Glomerular endothelial cell (primary cell): ENCODE measurements at places on chromosomes 2 and 18. TPM values are rescaled to one million over a fixed set of nuclear protein-coding genes. Genes with fewer than 3 reads are reported as not detected.
A peak's percentile ranks its signal among the peaks of the same experiment; 100 is the strongest.

DNA sequence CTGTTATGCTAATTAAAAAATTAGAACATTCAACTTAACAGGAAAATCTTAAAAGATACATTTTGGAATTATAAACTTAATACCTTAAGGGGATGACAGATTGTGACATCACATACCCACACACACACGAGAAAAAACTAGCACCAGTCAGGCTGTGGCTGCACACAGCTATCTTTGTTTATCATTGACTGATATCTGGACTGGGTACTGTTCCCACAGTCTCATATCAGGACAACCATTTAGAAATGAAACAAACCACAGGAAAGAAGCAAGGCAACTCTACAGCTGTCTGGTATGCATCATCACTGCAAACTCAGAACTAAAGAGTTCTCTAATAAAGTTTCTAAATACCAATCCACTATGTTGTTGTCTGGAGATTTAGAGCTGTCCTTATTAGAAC, 210.9 kb upstream of the SMAD7 start:
- no peak for DNase-seq

TSPYL6 gene
- total RNA-seq = 0.06 TPM in 1 of 2 replicates, not detected in the other

PDCL3 gene
- 15.1 and 24.5 TPM in 2 replicates for total RNA-seq

GRCh38 chr2:10256031-10256514, 46.6 kb upstream of the HPCAL1 start:
- no peak for DNase-seq

ITPRIPL1 gene
- 2.0 and 3.0 TPM in 2 replicates for total RNA-seq

OR6B2 gene
- total RNA-seq = not detected in 2 replicates

- no peak for DNase-seq
Observed at GRCh38 chr2:64414736-64415435, 39.1 kb upstream of the LGALSL start.

GRCh38 chr2:174615871-174616436, 18.4 kb upstream of the WIPF1 start:
- no peak for DNase-seq

GRCh38 chr2:96152304-96153161, 7.3 kb upstream of the DUSP2 start:
- no peak for DNase-seq

SGO2 gene
- 5.6 and 8.1 TPM in 2 replicates for total RNA-seq

FBXO15 gene
- 0.10 and 0.23 TPM in 2 replicates for total RNA-seq

DNA sequence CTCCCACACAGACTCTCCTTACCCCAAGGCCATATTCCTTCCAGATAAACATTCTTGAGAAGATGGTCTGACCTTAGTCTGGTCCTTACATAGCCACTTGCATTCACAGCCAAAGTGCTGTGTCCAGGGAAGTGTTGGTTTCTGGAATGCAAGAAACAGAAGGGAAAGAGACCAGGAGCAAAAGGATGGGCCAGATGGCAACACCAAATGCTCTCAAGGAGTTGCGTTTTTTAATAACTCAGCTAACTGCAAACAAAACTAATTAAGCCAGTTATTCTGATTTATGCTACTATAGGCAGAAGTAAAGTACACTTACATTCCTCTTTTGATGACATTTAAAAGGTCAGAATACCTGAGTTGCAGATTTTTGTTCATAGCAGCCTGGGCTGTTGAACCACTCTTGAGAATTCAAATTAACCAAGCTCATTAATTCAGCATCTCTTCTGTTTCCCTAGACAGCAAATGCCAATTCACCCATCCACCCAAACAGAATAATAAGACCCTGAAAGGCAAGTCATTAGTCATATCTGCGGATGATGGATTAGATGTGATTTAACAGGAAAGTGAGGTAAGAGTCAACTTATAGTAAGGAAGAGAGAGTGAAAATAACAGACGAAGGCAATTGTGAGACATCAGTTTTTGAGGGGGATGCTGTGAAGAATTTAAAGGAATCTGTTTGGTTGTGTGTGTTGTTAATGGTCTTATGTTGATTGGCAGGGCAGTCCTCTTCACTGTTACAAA, 18.8 kb downstream of the CCDC85A start:
- no peak for DNase-seq

- no peak for DNase-seq
Observed at GRCh38 chr2:136022396-136023146, 37.1 kb upstream of the DARS1 start.

GRCh38 chr2:215104226-215104625, 34.2 kb downstream of the ABCA12 start:
- no peak for DNase-seq

DNA sequence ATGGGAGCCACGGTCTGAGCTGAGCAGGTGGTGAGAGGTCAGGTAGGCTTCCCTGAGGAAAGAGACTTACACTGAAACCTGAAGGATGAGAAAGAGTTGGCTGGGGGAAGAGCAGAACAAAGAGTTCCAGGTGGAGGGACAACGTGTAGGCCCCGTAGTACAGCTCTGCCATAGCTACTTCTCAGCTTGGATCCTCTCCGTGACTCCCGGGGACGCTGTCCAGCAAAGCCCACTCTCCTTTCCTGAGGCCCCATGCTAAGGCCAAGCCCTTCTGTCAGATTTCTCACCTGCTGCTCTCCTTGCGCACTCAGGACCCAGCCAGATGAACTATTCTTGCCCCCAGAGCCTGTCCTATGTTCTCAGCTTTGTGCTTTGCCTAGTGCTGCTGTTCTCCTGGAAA, 173.8 kb downstream of the GALNT1 start:
- no peak for DNase-seq

GRCh38 chr2:136132825-136133155, 14.8 kb upstream of the CXCR4 start:
- no peak for DNase-seq

- no peak for DNase-seq
Observed at GRCh38 chr18:10458691-10459090, 4.3 kb downstream of the APCDD1 start.

UGT1A4 gene
- 0.12 TPM in 1 of 2 replicates, not detected in the other for total RNA-seq

IL1F10 gene
- not detected in 2 replicates for total RNA-seq

FOXI3 gene
- total RNA-seq = not detected in 2 replicates

ASB18 gene
- total RNA-seq = not detected in 2 replicates

C1GALT1C1L gene
- 0.47 TPM in 1 of 2 replicates, not detected in the other for total RNA-seq

- no peak for DNase-seq
Observed at GRCh38 chr2:72716601-72717000, 109.2 kb downstream of the EXOC6B start.

UGT1A10 gene
- total RNA-seq = not detected in 2 replicates

GRCh38 chr2:136242687-136243277, 124.8 kb upstream of the CXCR4 start:
- no peak for DNase-seq

RNU2-63P gene
- not detected in 2 replicates for total RNA-seq

DNA sequence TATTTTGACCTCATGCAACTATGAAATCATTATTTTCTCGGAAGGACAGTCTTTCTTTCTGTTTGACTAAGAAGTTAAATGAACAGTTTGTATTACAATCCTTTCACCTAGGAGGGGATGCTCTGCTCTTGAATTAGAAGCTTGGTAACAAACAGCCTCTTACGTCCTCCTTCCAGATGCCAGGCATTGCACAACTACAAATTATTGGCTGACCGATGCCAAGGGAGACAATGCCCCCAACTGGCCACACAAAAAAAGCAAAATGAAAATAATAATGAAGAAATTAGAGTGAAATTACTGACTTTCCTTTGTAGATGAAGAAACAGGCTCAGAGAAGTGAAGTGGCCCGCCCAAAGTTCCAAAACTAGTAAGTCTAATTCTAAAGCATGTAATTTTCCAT, 177.9 kb downstream of the CYRIA start:
- peak; percentile 3 for DNase-seq

GRCh38 chr18:45657357-45658335, 42.4 kb downstream of the SLC14A2 start:
- DNase-seq = no peak

PRSS56 gene
- not detected in 2 replicates for total RNA-seq

SERPINB4 gene
- not detected in 2 replicates for total RNA-seq

DNA sequence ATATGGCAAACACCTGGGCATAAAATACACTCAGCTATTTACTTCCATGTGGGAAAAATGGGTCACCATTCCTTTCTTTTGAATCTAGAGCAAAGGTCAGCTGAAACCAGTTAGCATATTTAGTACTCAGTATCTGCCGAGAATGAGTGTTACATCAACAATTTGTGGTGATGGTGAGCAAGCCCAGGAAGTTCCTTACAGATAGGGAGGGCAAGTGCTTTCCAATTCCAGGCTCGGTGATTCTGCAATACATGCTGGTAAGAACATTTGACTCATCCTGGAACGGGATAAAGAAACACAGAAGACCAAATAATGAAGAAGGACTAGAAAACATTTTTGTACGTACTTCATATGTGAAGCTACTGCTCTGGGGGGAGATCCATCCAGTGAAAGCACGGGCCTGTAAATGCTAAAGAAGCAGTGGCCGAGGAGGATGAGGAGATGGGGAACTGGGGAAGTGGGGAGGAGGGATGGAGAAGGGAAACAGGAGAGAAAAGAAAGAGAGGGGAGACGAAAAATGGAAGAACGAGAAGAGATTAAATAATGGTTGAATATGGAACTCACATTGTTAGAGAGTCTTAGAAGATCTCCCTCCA, 251.9 kb downstream of the TTC32 start:
- DNase-seq = peak; percentile 14

GRCh38 chr18:21571772-21572171, 28.7 kb downstream of the ESCO1 start:
- DNase-seq = no peak

GRCh38 chr2:11327871-11328270, 16.6 kb downstream of the ROCK2 start:
- DNase-seq = no peak

DNAH7 gene
- total RNA-seq = 0.12 TPM in 1 of 2 replicates, not detected in the other

- DNase-seq = no peak
Observed at GRCh38 chr2:217691516-217691915, 311.3 kb downstream of the TNS1 start.

GRCh38 chr18:45212181-45213039, 402.9 kb upstream of the SLC14A2 start:
- peak; percentile 48 for DNase-seq

DNA sequence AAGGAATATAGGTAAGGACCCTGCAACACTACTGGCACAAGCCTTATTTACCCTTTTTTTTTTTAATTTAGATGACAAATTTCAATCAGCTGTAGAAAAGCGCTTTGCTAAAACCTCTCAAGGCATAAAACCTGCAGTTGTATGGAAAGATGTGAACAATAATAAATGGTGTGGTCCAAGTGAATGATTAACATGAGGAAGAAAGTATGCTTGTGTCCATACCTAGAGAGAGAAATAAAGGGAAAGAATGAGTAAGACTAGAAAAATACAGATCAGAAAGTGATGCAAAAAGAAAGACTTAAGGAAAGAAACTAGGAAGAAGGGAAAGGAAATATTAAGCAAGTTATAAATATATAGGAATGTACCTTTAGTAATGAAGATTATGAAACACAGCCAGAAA, 119.2 kb upstream of the SCN7A start:
- no peak for DNase-seq

DNA sequence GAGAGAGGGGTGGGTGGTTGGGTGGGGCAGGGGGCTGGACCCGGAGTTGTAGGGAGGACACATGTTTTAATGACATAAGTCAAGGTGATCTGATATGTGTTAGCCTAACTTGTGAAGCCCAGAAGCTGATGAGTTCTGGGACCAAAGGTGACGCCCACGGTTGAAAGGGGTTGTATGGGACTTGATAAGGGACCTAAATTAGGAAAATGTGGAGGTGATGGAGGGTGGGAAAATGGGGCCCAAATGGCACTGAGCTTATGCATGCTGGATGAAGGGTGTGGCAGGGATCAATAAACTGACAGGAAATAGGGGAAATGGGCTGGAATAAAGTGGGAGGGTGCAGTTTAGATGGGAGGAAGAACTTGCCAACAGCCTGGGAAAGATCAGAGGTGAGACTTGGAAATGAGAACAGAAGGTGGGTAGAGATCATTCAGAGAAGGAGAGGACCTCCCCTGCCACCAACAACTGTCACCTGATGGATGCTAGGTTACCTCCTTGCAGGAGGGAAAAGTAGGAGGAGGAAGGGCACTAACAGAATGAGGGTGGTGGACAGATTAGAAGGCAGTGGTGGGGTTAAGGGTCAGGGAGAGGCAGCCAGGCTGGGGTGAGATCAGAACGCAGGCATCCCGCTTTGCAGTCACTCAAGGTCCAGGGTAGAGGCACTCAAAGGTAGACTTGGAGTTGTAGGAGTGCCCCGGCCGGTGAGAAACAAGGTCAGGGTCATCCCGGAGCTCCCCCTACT, 15.3 kb downstream of the WNT10A start:
- DNase-seq = no peak

GRCh38 chr2:173462892-173463840, 108.5 kb downstream of the CDCA7 start:
- DNase-seq = no peak

DNA sequence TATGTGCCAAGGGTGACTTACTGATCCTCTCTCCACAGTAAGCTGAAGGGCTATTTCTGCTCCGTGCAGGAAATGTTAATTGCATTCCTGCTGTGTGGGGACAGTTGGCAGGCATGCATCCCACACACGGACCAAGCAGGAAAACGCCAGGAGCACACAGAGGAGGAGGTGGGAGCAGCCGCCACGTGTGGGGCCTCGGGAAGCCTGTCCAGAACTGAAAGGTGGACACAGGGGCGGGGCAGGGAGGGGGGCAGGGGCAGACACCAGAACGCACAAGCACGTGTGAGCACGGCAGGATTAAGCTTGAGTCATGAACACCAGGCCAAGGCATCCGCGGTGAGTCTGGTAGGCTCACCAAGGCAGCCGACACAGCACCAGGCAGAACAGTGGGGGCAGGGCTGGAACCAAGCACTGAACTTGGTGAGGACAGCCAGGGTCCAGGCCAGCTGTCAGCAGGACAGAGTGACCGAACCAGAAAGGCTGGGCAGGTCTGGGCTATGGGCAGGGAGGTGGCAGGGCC, 177.1 kb downstream of the EIPR1 start:
- DNase-seq = no peak

CROCC2 gene
- total RNA-seq = not detected in 2 replicates

TXNDC2 gene
- total RNA-seq = not detected in 2 replicates

DRC1 gene
- not detected in 2 replicates for total RNA-seq

DNA sequence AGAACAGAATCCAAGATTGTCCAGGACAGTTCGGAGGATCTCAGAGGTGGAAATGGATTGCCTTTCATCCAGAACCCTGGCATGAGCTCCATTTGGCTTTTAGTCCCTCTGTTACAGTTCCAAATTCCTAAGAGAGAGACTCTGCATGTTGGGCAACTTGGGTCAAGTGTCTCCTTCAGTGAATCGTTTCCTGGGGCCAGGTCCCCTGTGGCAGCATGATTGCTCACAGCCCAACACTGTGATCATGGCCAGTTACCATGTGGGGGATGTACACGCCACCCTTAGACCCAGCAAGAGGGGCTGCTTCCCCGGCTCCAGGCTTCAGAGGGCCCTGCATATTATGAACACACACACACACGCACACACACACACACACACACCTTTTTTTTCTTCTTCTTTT, 118.6 kb upstream of the GLI2 start:
- DNase-seq = no peak

GRCh38 chr18:56900195-56901094, 246.4 kb upstream of the BOD1L2 start:
- no peak for DNase-seq
